Psoas muscle (tissue), 8 donors: ENCODE measurements at places on chromosomes 16 and 17. TPM values are rescaled to one million over a fixed set of nuclear protein-coding genes. Genes with fewer than 3 reads are reported as not detected.

APOBR gene
- 0.34 TPM for total RNA-seq

DNA sequence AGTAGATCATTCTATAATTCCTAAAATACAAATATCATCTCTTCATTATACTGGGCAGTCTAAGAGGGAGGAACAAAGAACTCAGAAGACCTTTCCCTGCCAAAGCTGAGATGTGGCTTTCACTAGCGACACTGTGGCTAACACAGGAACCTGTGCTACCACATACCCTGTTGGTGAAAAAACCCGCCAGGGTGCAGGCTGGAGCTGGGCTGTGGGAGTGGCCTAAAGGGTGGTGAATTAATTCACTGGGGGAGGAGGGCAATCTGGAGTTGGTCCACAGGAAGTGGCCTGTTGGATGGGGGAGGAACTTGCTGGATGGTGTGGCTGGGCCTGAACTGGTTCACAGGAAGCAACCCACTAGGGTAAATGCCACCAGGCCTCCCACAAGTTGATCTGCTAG, 7.4 kb downstream of the ZNF594 start:
- DNase-seq: no peak

- no peak for DNase-seq
Observed at GRCh38 chr17:77649717-77650211, 308.7 kb upstream of the TNRC6C start.

DNA sequence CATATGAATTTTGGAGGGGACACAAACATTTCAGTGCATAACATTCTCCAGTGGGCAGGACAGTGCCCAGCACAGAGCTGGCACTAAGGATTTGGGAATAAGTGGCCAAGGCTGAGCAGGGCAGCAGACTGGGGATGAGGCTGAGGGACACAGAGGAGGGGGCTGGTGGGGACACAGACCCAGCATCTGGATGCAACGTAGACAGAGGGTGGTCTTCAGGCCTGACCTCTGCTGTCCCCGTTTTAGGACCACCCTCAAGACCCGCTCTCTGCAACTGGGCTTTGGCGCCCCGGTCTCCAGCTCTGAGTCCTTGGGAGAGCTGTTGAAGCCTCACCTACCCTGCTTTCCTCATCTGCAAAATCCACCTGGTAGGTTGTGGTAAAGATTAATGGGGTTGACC, 3.3 kb upstream of the PRSS33 start:
- no peak for DNase-seq

DNA sequence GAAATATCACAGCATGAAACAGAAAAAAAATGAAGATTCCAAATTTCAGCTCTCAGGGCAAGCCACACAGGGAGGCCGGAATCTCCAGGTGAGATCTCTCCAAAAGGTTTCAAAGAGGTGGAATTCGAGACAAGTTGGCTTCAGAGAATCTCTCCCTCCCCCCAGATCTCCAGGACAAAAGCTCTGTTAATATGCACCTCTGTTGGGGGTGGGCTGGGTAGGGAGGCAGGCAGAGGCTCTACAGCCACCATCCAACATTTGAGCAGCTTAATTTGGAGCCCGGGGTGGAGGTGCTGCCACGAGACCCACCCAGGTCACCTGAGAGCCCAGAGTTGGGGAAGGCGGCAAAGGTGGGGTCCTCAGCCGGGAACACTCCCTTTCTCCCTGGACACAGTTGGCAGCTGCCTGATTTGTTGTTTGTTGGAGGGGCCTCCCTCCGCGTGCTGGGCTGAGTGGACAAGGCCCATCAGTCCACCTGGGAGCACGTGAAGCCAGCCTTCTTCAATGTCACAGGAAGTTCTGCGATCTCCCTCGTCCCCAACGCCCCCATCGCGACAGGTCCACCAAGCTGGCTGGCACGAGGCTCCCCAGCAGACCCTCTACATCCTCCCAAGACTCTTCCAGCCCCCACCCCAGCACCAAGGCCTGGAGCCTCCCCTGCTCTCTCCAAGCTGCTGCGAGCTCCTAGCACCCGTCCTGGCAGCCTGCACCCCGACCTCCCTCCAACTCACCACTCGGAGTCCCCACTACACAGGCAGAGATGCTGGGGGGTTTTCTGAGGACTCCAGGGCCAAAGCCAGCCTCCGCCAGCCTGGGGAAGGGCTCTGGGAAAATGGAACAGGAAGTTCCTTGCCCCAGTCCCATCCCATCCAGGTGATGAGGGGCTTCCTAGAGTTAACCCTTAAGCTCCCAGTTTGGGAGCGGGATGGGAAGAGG, at the start of gene ZSCAN10:
ZSCAN10 (minus strand) TSS at position 836 of the 936 bp plus-strand sequence. CDS start 6,357 bp downstream, outside the sequence.
- DNase-seq: no peak

GRCh38 chr17:49901460-49902331, 53.8 kb upstream of the TAC4 start:
- DNase-seq: no peak

GRCh38 chr17:51258756-51259563, 889 bp downstream of the MBTD1 start:
- DNase-seq: peak; percentile 21
